ENCODE measurements at places on chromosomes 7 and 10.
A peak's percentile ranks its signal among the peaks of the same experiment; 100 is the strongest.

DNA sequence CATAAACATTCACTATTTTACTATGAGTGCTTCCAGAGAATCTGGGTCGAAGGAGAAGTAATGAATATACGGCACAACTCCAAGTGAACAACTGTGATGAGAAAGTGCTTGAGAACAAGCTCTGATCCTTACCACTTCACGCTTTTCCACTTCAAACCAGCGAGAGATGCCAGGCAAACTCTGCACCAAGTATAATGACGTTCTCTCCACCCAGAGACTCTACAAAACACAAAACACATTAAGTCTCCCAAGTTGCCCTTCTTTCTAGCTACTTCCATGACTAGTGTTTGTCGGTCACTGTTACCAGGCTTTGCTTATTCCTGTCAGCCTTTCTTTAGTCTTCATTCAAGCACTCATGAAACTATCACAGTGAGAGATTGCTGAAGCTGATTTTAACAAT lies 193.1 kb upstream of the IMMP2L start:
- DNase-seq, result no peak

DNA sequence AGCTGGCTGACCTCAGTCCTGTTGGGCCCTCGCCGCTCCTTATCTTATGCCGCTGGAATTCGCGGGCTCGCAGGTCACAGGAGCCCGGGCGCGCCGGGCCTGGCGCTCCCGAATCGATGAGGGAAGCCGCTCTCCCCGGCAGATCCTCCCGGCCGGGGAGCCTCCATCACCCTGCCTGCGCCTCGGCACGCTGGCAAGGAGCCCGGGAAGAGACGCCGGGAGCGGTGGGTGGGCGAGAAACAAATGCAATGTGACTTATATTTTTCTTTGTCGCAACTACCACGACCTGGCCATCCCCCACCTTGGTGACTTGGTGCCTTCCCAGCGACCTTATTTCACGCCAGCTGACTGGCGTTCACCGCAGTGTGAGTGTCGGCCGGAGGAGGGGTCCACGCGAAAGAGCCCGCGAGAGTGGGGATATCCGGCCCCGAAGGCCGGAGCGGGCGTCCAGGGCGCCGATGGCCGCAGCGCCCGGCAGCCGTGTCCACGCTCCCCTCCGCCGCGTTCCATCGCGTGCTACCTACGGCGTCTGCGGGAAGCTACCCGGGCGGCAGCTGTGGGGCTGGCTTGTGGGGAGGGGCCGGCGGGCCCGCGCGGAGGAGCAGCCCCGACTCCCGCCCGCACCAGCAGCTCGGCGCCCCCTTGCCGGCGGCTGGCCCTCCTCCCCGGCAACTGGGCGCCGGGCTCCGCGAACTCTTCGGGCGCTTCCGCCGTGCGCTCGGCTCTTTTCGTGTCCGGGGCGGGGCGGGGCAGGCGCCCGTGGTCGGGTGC lies 494 bp upstream of the BMPR1A start:
- peak; percentile 82 for DNase-seq

- no peak for DNase-seq
Observed at GRCh38 chr7:13386741-13387140, 602.7 kb downstream of the ETV1 start.

DNA sequence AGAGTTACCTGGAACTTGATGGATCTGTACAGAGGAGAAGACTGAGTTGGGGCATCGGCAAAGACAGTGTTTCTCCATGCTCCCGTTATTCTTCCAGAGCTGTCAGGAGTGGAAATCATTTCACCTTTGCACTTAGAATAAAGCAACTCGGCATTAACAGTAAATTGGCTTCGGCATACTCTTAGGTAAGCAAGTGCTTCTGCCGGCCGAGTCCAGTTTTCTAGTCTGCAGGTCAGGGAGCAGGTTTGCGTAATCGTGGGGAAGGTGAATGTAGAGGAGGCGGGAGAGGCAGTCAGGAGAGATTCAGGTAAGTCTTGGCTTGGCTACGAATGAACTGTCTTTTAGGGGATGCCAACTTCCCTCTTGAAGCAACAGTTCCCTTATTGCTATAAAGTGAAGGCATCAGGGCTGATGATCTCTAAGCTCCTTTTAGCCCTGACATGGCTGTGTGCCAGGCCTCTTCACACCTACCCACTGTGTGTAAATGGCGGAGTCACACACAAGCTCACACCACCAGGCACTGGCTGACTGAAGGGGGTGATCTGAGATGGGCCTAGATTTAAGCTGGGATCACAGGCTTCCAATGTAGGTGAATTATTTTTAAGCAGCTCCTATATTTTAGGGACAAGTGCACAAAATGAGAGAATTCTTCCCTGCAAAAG lies 127.1 kb downstream of the GATA3 start:
- no peak for DNase-seq

- no peak for DNase-seq
Observed at GRCh38 chr10:22365233-22365632, 19.9 kb downstream of the SPAG6 start.

DNA sequence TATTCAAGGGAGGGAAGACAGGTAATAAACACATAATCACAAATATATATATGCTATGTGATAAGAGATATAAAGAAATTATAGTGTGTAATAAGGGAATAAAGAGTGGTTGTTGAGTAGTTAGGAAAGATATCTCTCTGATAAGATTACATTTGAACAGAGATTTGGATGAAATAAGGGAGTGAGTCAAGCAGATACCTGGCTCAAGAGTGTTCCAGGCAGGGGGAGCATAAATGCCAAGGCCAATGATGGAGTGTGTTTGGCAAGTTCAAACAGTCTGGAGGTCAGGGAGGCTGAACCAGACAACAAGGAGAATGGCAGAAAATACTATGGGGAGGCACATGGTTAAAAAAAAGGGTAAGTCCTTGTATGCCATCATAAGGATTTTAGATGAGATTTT lies 4.8 kb upstream of the GNAI1 start:
- DNase-seq, result no peak

DNA sequence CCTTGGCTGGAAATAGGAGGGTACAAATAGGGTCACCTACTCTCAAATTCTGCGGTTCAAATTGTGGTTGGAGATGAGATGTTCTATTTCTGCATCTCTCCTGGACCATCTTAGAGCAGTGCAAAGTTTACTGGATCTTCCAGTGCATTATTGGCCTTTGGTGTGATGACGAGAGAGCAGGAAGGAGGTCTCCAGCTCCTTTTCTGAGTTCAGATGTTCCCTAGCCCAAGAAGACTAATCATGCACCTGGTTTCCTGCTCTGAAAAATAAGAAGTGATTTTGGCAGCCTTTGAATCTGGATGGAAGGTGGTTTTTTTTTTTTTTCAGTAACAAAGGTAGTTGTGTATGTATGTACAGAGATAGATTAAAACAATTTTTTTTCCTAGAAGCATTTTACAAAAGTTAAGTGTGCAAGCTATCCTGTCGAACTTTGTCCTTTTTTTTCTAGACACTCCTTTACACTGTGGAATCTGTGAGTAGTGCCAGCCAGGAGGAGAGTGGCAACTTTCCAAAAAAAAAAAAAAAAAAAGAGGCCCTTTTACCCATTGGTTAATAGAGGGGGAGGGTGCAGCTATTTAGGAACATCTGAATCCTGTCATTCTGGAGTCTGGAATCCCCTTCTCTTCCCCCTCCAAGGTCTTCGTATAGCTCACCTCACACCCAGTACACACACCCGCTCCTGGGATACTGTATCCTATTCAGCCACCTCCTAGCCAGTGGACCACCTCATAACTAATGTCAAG lies 26.3 kb downstream of the PAPSS2 start:
- no peak for DNase-seq

- no peak for DNase-seq
Observed at GRCh38 chr10:71746344-71747037, 26.8 kb downstream of the VSIR start.

DNA sequence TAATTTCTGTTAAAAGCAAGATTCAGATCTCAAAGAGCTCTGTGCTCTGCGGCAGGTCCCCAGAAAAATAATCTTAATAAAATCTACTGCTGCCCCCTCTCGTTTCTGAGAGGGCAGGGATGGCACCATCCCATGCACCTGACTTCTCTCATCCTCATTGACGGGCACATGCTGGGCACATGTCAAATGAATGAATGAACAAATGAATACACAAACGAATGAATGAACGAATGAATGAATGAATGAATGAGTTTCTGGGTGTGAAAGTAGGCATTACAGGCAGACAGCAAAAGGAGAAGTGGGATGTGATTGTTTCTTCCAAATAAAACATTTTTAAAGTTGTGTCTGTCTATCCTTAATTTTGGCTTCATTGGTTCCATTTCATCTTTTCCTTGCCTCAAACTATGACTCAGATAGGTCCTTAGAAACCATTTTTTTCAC lies 398.1 kb upstream of the PRKCQ start:
- no peak for DNase-seq

DNA sequence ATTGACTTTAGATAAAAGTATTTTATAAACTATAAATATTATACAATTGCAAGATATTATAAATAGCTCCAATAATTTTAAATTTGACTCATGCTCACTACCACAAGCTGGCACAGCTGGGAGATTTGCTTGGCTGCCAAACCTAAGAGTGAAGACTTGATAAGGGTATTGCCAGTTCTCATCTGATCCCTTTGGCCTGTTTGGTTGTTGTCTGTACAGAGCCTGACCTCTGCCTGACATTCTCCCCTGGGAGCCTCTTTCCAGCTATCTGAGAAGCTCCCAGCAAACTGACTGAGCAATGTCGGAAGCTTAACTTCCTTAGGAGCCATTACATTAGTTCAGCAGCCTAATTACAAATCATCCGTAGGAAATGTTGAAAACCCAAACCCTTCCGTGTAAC lies 10.2 kb upstream of the LMOD2 start:
- no peak for DNase-seq

DNA sequence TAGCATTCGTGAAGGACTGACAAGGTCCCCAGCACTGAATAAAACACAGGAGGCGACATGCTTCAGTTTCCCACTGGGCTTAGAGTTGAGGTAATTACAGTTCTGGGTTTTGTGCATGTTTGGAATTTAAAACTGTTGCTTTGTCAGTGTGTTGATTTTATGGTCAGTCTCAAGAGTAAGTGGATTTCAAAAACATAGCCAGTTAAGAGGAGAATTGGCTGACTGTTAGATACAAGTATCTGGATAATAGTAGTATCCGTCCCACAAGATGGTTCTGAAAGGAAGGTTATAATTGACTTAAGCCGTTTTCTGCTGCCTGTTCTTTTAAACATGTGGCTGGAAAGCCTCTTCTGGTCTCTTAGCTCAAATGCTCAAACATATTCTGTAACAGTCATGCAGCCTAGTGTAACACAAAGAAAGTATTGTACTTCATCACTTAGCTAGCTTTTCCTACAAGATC lies 170.9 kb downstream of the POLR1F start:
- no peak for DNase-seq

DNA sequence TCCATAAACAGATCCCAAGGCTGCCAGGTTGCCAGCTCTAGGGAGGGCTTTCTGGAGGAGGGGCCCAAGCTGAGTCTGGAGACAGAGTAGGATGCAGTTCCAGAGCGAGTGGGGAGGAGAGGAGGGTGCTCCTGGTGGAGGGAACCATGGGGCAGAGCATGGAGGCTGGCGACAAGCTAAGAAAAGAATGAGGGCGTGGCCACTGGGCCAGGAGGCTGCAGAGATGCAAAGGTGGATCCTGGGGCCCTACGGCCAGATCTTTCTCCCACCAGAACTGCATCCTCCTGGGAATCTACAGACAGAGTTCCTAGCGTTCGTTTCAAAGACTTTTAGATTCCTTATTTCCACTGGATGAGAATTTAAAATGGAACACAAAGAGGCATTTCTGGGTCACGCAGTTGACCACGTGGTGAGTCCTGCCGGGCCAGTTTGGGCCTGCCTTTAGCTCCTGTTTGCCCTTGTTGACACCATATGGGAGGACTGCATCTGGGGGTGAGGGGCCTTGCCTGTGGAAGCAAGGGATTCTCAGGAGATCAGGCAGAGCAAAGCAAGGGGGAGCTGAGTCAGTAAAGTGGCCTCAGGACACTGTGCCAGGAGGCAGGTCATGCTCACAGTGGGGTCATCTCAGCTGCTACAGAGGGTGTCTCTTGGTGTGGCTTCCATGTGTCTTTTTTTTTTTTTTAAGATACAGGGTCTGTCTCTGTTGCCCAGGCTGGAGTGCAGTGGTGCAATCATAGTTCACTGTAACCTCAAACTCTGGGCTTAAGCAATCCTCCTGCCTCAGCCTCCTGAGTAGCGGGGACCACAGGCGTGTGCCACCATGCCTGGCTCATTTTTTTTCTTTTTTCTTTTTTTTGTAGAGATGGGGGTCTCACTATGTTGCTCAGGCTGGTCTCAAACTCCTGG lies 137.8 kb downstream of the SH3PXD2A start:
- no peak for DNase-seq

GRCh38 chr7:71826141-71826540 lies 586.0 kb downstream of the CALN1 start:
- no peak for DNase-seq

- no peak for DNase-seq
Observed at GRCh38 chr7:123367031-123367430, 167.3 kb upstream of the SLC13A1 start.
